ENCODE measurements at places on chromosomes 16 and 17.

DNA sequence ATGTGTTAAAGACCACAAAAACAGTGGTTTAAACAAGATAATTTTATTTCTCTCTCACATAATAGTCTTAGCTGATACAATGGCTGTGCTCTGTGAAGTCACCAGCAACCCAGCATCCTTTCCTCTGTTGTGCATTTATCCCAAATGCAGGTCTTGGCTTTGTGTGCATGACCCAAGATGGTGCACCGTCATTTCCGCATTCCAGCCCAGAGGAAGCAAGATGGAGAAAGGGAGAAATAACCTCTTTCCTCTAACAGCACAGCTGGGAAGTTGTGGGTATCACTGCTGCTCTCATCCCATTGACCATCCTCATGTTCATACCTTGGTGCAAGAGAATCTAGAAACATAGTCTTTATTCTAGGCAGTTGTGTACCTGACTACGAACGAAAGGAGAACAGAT, 21.8 kb downstream of the TMC5 start:
- no peak for DNase-seq

- no peak for DNase-seq
Measured at GRCh38 chr17:15340966-15341365, 431 bp downstream of the TEKT3 start.

- DNase-seq = no peak
Measured at GRCh38 chr16:31877876-31878642, 4.5 kb downstream of the ZNF267 start.

DNA sequence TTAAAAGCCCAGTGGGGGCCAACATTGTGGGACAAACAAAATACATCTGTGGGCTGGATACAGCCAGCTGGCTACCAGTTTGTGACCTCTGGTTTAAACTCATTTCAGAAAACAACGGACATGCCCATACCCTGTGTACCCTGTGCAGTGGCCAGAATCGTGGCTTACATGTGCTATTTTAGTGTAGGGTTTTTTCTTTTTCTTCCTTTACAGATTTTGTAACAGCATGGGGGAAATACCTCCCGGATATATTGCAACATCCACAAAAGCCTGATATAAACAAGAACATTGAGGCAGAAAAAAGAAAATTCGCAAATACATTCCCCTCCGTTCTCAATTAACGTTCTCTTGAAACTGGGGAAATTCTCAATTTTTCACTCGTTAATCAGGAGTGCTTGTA, 7.3 kb downstream of the HS3ST4 start:
- DNase-seq = no peak

DNA sequence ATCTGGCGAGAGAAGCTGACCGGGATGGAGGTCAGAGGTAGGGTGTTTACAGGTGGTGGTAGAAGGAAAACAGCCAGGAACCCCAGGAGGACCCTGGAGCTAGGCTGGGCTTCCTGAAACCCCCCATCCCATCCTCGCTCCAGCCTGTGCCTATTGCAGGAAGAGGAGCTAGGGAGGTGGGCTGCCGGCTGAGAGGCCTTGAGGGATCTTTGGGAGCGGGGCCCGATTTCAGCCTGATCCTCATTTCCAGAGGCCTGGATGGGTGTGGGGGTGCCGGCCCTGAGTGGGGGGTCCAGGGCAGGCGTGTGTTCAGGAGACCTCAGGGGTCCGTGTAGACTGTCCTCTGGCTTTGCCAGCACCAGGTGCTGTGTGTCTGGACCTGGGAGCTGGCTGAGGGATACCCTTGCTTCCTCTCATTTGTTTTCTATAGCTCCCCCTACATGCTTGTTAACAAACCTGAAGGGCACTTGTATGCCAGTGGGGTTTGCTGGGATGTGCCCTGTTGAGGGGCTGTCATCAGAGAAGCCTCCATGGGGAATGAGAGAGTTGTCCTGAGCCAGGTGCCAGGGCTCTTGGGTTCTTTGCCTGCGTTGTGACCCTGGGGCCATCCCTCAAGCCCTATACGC, 18.9 kb upstream of the RAP1GAP2 start:
- no peak for DNase-seq

DNA sequence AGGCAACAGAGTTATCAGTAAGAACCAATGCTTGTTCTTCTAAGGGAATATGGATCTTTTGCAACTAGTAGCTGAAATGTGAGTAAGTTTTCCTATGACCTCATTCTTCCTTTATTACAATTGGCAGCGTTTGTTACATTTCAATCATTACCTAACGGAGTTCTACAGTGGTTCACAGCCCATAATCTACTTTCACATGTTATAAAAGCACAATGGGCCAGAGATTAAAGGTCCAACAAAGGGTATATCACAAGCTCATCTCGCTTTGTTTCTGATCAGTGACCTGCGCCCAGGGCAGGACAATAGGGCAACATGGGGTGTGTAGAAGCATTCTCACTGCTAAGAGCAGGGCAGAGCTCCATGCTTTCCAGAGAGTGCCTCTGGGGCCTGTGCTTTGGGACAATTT, 279.9 kb upstream of the DYNLRB2 start:
- peak; percentile 67 for DNase-seq

DNA sequence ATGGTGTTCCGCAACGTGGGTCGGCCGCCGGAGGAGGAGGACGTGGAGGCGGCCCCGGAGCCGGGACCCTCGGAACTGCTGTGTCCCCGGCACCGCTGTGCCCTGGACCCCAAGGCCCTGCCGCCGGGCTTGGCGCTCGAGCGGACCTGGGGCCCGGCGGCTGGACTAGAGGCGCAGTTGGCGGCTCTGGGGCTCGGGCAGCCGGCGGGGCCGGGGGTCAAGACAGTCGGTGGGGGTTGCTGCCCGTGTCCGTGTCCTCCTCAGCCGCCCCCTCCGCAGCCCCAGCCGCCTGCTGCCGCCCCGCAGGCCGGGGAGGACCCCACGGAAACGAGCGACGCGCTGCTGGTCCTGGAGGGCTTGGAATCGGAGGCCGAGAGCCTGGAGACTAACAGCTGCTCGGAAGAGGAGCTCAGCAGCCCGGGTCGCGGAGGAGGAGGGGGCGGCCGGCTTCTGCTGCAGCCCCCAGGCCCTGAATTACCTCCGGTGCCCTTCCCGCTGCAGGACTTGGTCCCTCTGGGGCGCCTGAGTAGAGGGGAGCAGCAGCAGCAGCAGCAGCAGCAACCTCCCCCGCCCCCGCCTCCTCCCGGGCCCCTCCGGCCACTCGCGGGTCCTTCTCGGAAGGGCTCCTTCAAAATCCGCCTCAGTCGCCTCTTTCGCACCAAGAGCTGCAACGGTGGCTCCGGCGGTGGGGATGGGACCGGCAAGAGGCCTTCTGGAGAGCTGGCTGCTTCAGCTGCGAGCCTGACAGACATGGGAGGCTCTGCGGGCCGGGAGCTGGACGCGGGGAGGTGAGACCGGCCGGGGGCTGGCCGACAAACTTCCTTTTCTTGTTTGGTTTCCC, 821 bp downstream of the SOCS7 start:
- DNase-seq = peak; percentile 31

Data from transverse colon (tissue), 4 donors.